GM13977 (cell line): ENCODE measurements at places on chromosomes 3 and 15.

DNA sequence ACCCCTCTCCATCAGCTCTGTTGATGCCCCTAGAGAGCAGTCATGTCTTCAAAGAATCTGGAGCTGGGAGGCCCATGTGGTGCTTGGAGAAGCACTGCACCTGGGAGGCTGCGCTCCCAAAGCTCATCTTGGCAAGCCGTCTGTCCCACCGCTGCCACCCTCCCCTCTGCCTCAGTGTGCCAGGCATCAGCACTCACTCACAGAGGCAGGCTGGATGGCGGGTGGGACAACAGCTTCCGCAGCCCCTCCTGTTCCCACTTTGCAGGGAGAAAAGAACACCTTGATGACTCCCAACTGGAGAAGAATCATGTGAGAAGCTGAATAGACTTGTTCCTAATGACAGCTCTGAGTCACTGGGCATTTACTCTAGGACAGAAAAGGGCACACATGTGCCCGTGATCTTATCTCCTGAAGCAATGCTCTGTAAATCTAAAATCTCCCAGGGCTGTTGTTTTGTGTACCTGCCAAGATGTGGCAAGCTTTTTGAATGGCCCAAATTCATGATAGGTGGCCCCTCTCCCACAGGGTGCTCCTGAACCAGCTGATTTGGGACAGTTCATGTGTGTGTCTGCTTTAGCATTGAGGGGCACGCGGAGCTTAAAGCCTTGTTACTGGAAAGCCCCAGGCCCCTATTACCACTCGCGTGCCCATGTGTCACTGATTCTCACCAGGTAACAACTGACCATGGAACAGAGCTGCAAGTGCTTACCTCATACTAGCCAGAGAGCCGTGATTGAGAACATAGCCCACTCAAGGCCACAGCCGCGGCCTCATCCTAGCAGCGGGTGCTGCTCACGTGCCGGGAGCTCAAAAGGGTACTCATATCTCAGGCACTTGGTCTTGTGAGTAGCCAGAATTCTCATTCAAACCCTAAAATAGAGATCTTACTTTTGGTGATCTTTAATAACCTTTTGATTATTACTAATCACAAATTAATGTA lies 104.4 kb downstream of the DNAJB8 start:
- no peak for DNase-seq

DNA sequence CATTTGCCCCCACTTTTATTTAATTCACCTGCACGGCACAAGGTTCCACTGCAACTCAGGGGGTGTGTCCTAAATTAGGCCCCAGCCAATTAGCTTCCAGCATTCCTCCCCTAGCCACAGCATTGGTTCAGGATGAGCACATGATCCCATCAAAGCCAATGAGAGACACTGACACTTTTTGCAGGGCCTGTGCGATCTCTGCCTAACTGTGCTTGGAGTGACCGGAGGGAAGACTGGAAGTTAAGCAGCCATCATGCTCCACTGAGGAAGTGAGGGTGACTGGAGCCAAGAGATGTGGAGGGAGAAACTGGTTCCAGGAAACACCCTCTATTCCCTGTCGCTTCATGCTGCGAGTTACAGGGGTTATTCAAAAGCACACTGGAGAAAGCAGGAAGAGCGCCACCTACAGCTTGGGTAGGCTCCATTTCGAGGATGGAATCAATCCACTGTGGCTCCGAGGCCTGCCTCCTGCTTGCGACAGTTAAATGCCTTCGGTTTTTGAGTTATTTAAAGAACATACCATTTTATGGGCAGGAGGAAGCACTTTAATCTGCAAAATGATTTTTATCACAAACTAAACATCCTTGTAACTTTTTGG lies 122.2 kb upstream of the WNT5A start:
- DNase-seq: no peak

DNA sequence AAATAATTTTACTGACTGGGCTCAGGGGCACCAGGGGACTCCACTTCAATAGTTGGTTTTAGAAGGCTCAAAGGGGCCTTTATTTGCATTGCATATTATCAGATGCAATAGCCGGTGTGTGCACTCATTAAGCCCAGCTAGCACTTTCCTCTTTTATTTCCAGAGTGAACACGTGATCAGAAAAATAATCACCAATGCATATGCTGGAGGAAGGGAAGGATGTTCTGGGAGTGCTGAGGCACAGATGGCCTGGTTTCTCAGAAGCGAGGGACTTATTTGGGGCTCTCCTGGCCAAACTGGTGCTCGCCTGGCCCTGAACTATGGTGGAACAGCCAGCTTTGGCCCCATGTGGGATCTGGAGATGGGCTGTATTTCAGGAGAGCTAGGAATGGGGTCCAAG lies 60.4 kb upstream of the SEC13 start:
- no peak for DNase-seq

DNA sequence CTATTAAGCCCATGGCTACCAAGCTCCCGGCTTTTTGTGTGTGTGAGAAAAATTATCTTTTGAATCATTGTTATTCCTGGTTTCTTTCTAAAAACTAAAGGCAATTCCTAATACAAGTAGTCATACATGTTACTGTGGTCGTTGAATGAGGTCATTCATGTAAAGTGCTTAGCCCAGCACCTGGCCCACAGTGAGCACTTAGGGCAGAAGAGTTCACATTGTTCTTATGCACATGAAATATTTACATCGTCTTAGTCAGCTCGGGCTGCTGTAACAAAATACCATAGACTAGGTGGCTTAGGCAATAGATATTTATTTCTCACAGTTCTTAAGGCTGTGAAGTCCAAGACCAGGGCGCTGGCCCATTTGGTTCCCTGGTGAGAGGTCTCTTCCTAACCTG lies 216.1 kb downstream of the SHQ1 start:
- DNase-seq: no peak

- no peak for DNase-seq
Measured at GRCh38 chr3:15713364-15713763, 84.4 kb downstream of the ANKRD28 start.

- DNase-seq: no peak
Measured at GRCh38 chr3:28265641-28266040, 24.2 kb downstream of the CMC1 start.

DNA sequence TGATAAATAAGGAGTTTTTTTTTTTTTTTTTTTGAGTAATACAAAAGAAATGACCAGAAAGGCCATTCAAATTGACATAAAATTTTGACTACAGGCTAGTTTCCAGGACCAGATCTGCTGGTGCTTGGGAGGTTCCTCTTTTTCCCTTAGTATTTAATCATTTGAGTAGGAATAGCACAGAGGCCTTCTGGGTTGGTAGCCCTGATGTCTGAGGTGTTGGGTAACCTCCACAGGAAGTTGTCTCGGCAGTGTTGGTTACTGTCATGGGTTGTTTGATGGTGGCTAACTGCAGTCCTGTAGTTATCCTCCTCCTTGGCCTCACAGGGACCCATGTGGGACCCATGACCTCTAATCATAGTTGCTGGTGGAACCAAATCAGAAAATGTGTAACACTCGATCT lies 91.1 kb downstream of the USP13 start:
- DNase-seq: no peak

- no peak for DNase-seq
Measured at GRCh38 chr3:77298417-77298816, 258.5 kb downstream of the ROBO2 start.

DNA sequence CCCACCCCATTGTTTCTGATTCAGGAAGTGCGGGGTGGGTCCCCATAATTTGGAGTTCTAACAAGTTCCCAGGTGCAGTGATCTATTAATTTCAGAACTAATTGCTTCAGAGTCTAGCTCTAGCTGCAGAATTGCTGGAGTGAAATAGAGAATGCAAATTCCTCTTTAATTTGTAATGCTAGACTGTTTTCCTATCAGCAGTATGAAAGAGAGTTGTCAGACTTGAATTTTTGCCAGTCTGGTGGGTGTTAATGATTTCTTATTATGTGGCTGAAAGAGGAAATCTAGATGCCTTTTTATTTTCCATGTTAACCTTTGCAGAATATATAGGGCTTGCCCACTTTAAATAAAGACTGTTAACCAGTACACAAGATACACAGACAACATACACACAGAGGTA lies 23.7 kb downstream of the APH1B start:
- no peak for DNase-seq

GRCh38 chr15:29615791-29616190 lies 206.5 kb downstream of the TJP1 start:
- no peak for DNase-seq

DNA sequence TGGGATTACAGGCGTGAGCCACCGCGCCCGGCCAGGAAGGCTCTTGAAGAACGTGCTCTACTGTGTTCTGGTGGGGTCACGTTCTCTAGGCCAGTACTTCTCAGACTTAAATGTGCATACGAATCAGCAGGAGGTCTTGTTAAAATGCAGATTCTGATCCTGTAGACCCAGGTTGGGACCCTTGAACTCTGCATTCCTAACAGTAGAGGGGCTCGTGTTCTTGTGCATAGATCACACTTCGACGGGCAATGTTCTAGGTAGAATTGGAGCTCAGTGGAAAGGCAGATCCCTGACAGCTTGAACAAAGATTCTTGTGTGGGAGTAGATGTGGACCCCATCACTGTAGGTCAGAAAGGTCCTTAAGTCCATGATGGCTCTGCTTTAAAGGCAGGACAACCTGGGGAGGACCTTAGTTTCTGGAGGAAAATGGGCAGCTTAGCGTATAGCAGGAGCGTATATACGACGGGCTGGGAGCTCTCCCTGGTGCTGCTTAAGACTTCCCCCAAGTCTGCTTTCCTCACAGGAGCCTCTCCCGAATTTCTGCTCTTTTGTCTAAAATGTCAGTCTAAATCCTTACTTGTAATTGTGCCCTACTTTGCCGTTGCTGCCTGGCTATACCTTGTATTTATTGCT lies 16.9 kb upstream of the FAM81A start:
- no peak for DNase-seq

DNA sequence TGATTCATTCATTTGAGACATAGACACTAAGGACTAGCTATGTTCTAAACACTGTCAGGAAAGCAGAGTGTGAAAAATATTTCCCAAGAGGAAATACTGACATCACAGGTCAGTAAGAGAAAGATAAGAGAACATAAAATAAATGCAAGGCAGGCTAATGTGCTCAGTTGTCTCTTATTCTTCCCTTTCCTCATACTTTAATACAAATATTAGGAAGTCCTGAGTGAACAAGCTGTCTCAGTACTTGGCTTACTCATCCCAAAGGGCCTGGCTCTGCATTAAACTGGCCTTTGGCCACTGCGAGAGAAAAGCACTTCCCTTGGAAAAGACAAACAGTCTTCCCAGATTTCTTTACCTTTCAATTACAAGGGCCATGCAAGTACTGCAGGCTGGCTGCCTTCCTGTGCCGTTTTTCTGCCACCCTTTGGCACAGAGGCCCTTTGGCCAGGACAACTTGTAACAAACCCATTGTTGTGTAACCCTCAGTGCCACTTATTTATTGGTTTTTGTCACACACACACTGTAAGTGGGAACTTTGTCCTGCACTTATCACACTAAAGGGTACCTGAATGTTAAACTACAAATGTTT lies 31.7 kb downstream of the EDC3 start:
- DNase-seq: no peak

DNA sequence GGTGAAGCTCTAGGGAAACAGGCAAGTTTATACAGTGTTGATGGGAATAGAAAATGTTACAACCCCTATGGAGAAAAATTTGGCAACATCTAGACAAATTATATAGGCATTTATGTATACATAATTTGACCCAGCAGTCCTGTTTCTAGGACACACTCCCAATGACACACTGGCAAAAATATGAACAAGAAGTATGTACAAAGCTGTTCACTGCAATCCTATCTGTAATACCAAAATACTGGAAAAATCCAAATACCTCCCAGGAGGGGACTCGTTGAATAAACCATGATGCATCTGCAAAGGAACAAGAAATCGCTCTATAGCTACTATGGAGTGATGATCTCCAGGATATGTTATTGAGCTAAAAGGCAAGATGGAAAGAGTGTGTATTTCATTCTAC lies 8.5 kb downstream of the BFSP2 start:
- DNase-seq: no peak

GRCh38 chr3:123634149-123635051 lies 49.5 kb upstream of the HACD2 start:
- no peak for DNase-seq

- DNase-seq: no peak
Measured at GRCh38 chr3:180959691-180960090, 29.8 kb downstream of the DNAJC19 start.

DNA sequence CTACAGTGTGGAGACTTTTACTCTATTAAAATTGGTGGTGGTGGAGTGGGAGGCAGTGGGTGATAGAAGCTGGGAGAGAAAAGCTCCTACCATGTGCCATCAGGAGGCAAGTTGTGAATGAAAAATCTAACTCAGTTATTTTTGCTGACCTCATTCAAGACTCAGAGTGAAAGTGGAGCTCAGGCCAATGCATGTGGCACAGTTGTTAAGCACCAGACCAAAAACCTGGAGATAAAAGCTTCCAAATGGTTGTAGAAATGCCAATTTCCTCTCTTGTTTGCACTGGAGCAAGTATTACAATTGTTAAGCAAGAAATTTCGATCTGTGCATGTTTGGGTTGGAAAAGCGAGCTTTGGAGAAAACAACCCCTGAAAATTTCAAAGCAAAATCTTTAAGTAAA lies 81.5 kb upstream of the PRICKLE2 start:
- no peak for DNase-seq

GRCh38 chr3:198092276-198092675 lies 132.3 kb downstream of the LMLN start:
- no peak for DNase-seq

GRCh38 chr3:27542476-27542875 lies 58.3 kb upstream of the SLC4A7 start:
- DNase-seq: no peak

GRCh38 chr3:155070316-155070715 lies 9.8 kb upstream of the MME start:
- no peak for DNase-seq

DNA sequence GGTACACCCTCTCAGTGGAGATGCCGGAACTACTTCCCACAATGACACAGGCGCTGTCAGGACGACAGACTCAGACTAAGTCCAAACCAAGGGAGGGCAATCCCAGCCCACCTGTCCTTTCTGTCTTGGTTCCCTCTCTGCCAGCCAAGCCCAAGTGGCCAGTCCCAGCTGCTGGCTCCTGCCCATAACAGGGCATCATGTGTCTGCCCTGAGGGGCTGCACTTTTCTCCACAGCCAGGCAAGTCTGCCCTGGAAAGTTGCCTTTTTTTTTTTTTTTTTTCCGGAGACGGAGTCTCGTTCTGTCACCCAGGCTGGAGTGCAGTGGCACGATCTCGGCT lies 20.0 kb upstream of the BCL2A1 start:
- no peak for DNase-seq

GRCh38 chr3:192494174-192494573 lies 233.2 kb downstream of the FGF12 start:
- DNase-seq: no peak

- DNase-seq: no peak
Measured at GRCh38 chr3:109803274-109803673, 465.9 kb upstream of the DPPA4 start.

- no peak for DNase-seq
Measured at GRCh38 chr3:187519428-187519890, 150.7 kb downstream of the SST start.

- no peak for DNase-seq
Measured at GRCh38 chr15:62323353-62323890, 158.3 kb upstream of the C2CD4B start.

GRCh38 chr3:76728426-76728825 lies 311.5 kb upstream of the ROBO2 start:
- no peak for DNase-seq

- DNase-seq: no peak
Measured at GRCh38 chr15:101161656-101162055, 90.2 kb downstream of the CHSY1 start.

- no peak for DNase-seq
Measured at GRCh38 chr3:4575381-4575780, 82.2 kb downstream of the ITPR1 start.
